HepG2 (cell line): ENCODE measurements at places on chromosomes 16 and 17.

DNA sequence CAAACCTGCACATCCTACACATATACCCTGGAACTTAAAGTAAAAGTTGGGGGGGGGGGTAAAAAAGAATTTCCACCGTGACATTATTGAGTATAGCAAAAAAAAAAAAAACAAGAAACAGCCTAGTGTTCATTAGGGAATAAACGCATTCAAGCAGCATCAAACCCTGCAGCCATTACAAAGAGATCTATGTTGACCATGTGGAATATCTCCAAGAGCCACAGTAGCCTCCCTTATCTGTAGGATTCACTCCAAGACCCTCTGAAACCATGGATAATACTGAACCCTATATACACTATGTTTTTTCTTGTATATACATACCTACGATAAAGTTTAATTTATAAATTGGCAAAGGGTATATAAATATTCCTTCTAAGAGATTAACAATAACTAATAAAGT is 5.6 kb upstream of the BIRC5 start:
- DNase-seq = no peak

DNA sequence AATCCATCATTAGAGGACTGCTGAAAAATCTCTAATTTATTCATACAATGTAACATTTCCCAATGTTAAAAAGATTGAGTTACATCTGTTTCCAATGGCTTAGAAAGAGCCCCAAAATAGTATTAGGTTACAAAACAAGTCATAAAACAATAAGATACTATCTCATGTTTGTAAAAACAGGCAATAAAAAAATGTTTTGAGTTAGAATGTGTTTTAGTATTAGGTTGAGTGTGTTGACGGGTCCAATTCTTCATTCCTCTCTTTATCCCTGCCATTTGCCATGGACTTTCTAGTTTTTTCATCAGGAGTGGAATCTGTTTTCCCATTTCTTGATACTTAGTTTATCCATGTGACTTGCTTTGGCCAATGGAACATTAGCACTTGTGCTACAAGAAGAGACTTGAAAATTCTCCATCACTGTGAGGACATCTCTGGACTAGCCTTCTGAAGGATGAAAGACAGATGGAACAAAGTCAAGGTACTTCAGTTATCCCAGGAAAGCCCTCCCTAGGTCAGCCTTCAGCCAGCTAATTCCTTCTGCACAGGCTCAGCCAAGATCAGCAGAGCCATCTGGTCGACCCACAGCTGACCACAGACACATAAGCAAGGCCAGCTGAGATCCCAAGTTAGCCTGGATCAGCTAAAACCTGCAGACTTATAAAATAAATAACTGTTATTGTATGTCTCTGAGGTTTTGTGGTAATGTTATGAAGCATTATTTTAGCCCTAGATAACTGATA is 83.3 kb downstream of the HS3ST3A1 start:
- DNase-seq = no peak

DNA sequence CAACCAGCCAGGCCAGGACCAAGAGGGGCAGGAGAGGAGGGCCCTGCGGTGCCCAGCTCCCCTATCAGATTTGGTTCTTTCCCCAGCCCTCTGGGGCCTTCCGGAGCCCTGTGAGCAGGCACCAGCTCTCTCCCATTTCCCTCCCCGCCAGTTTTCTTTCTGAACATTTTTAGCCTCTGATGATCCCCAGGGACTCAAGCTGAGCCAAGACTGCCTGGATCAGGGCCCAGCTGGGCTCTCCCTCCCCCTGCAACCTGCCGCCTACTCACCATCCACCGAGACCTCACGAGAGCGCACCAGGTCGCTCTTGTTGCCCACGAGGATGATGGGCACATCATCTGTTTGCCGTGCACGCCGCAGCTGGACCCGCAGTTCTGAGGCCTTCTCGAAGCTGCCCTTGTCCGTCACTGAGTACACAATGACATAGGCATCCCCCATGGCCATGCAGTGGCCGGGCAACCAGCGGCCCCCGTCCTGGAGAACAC is 2.0 kb downstream of the RRAD start:
- no peak for DNase-seq

- DNase-seq = no peak
Measured at GRCh38 chr17:75774991-75775668, 9.5 kb upstream of the UNK start.
